ENCODE measurements at places on chromosomes 2 and 18. TPM values are rescaled to one million over a fixed set of nuclear protein-coding genes. Genes with fewer than 3 reads are reported as not detected.

Gene SIX2
- 2.9 TPM for total RNA-seq

DNA sequence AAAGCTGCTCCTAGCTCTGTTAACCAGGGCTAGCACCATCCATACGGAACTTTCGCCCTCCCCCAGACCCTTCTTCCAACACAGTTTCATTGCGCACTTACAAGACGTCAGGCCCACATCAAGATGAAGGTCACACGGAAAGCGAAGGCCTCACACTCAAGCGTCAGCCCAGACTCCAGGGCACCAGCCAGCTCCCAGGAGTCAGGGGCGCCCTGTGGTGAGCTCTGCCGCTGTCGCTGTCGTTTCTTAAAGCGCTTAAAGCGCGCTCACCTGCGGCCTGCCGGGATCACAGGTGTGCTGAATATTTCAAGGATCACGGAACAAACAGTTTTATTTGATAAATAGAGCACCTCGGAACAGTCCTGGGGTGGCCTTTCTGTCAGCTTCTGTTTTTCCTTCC is 163.1 kb downstream of the CDH20 start:
- DNase-seq: no peak

Gene NXPH2
- not detected for total RNA-seq

DNA sequence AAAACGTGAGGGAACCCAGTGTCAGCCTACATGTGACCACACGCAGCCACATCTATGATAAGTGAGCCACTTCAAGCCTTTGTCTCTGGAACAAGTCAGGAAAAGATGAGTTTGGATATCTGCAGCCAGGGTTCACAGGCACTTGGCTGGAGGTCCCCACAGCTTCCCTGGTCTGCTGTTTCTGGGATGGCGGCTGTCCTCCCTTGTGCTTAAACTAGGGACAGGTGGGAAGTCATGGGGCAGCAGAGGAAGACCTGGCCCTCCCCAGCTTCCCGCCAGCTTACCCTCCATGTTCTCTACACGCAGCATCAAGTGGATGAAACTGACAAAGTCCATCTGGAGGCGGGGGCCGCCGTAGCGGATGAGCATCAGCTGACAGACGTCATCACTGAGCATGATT is 38.5 kb upstream of the GALNT14 start:
- DNase-seq: no peak

DNA sequence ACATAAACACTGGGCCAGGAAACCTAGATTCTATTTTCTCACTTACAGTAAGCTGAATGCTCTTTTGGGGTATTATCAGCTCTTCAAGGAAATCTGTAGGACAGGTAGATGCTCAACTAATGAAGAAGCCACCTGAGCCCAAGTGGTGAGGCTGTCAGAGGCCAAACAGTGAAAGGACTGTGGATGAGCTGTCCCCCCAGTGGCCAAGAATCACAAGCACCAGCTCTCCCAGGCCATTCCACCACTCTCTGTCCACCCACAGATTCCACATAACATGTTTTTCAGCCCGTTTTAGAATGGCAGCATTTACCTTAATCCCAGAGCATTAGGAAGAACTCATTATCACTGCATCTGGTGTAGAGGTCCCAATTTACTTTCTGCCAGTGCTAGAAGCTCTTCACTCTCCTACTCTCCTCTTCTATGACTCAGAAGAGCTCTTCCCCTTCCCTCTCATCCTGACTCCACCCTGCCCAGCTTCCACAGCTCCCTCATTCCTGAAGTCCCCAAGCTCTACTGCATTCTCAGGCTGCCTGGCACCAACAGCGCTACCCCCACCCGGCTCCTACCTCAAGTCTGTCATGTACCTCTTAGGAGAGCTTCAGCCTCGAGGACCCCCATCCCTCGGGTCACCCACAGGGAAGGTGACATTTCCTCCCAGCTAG is 43.8 kb upstream of the GORASP2 start:
- DNase-seq: no peak

DNA sequence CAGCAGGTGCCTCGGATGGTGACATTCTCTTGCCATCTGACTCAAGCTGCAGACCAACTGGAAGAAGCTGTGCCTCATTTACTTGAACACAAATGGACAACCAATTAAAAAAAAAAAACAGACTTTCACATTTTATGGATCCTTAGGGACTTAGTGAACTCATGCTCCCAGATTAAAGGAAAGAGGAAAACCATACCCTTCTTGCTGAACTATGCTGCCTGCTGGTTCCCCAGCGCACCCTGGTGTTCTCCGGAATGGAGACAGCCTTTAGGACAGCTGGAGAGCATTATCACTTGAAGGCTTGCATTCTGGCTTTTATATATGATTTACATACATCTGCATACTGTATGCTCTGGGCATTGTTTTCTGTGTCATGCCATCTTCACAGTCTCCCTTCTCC is 370.7 kb downstream of the SLC4A3 start:
- no peak for DNase-seq

DNA sequence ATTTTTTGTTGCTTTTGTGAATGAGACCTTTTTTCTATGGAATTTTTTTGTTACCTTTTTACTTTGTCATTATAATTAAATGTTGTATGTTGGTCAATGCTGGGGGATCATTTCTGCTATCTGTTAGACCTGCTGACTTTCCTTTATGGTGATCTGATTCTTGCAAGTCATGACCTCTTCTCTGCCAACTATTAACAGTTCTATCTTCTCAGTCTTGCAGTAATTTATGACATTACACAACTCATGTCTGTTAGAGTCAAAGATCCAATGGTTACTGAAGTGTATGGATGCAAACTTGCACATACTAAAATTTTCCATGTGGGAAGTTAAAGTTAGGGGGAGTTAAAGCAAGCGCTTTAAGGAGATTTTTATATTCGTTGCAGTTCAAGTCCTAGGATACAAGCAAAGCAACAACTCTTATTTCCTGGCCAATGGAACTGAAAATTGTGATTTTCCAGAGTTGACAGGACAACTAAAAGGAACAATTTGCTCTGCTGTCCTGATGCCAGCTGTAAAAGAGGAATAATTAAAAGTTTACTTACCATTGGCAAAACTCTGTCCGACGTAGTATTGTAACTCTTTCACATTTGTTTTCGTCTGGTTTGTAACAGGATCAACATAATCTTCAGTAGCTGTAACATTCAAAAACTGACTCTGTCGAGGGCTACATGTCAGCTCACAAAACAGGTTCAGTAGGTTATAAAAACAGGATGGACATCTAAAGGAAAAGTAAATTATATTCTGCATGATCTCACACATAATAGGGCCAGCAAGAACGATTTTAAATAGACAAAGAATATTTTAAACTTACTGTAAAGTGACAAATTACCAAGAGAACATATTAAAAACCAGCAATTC is 17.8 kb downstream of the NPC1 start:
- DNase-seq: no peak

- no peak for DNase-seq
These were observed 202.4 kb downstream of the ARL6IP6 start for GRCh38 chr2:152920846-152921245.

Gene POTEJ
- total RNA-seq: not detected

DNA sequence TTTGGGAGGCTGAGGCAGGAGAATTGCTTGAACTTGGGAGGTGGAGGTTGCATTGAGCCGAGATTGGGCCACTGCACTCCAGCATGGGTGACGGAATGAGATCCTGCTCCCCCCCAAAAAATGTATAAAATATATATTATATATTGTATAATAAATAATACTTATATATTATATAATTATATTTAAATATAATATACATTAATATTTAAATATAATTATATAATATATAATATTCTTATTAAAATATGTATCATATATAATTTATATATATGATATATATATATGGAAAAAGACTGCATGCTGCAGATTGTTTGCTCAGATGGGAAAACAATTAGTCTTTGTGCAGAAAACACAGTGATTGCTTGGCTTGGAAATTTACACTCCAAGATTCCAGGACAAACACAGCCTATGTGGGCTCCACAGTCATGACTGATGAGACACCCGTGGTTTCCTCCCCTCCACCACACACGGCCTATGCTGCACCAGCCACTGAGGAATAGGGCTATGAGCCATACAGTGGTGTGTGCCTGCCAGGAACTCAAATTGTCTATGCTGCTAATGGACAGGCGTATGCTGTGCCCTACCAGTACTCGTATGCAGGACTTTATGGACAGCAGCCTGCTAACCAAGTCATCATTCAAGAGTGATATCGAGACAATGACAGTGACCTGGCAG is 30.0 kb downstream of the PMAIP1 start:
- no peak for DNase-seq

DNA sequence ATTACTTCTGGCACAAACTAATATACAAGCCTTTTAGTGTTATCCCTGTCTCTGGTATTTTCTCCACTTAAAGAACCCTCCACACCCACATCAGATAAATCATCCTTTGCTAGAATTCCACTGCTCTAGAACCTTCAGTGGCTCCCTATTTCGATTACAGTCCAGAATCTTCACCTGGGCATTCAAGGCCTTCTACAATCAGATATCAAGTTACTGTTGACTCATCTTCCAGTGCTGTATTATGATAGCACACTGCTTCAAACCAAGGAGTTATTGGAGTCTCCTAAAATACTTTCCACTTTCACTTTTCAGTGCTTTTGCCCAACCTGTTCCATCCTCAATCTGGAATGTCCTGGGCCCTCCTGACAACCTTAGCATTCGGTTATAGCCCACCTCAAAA is 3.4 kb downstream of the CGREF1 start:
- DNase-seq: no peak

DNA sequence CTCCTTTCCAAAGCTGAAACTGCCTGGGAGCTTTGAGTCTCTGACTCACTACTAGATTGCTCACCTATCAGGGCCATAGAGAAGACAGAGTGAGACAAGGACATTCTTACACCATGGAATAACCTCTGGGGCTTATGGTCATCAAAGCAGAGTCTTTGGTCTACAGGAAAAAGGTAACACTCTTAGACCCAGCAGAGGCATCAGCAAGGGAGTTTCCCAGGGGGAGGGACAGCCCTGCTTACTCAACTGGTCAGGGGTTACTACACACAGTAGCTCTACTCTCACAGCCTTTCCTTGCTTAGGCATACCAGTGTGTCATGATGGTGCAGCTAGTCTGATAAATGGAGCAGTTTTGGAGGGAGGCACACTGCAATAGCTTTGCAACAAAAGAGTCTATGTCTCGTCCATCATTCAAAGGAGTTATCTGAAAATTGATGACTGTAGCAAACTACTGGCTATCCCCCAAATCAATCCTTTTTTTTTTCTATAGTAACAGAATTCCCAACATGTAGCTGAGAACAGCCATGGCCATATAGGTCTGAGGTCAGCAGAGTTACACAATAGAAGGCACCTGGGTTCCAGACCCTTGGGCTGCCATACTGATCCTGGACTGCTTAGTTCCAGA is 22.4 kb upstream of the CD28 start:
- DNase-seq: peak; percentile 87

DNA sequence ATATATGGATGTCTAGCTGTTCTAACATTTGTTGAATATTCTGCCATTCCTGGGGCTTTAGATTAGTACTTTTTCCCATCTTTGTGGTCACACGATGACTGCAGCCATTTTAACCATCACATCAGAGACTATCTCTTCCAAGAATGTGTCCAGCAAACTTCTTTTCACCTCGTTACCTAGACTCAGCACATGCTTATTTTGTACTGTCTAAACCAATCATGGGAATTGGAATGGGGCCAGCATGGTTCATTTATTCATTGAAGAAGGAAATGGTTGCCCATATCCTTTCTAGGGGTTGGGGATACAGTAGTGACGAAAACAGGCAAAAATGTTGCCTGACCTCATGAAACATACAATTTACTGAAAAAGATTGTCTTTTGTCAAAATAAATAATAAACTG is 2.5 kb upstream of the VRK2 start:
- DNase-seq: no peak

Gene UGT1A8
- total RNA-seq: 0.09 TPM

- DNase-seq: peak; percentile 40
These were observed 156.3 kb downstream of the SUCLG1 start for GRCh38 chr2:84302513-84303412.

- no peak for DNase-seq
These were observed 240.8 kb upstream of the RGPD4 start for GRCh38 chr2:107585851-107586250.

GRCh38 chr2:8198766-8199382 is 483.0 kb upstream of the ID2 start:
- DNase-seq: no peak

Gene AKAIN1
- not detected for total RNA-seq

Gene NAT8
- not detected for total RNA-seq
